Spleen (tissue), 13 donors: ENCODE measurements at places on chromosomes 4 and X. TPM values are rescaled to one million over a fixed set of nuclear protein-coding genes. Genes with fewer than 3 reads are reported as not detected.
A peak's percentile ranks its signal among the peaks of the same experiment; 100 is the strongest.

- DNase-seq = peak; percentile 54
Measured at GRCh38 chrX:53263597-53264094, 17.7 kb downstream of the IQSEC2 start.

DNA sequence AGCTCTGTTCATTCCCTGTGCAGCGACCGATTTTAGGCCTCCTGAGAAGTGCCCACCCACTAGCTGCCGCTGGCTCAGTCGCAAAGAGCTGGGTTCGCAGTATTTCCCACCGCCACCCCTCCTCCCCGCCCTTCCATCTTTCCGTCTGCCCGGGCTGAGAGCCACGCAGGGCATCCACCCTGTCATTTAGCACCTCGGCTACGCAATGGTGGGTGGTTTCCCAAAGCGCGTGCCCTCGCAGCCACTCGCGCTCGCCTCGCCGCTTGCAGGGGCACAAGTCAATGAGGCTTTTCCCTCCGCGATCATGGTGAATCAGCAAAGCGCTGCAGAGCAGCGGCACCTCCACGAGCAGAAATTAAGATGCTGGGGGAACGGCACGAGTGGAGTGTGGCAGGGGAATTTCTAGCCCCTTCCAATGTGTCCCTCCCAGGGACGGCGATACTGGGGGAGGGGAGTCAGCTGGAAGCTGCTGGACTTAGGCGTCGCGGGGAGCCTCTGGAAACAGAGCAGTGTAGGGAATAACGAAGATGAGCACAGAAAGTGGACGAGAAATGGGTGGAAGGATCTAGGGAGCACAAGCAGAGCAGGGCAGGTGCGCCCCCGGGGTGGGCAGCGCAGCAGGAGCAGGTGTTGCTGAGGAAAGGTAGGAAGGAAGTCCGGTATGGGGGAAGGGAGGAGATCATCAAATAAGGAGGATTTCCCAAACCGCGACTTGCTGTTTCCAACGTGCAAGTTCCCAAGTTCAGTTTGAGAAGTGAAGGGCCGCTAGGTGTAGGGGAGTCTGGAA lies 2.4 kb upstream of the PTCHD1 start:
- DNase-seq = peak; percentile 56

Gene F8A3
- total RNA-seq = 26.4 TPM

- DNase-seq = no peak
Measured at GRCh38 chrX:131288738-131289511, at the start of gene IGSF1. TSS of gene IGSF1 (minus strand) at chrX:131289306. CDS start at chrX:131286674, 2,632 bp downstream.

DNA sequence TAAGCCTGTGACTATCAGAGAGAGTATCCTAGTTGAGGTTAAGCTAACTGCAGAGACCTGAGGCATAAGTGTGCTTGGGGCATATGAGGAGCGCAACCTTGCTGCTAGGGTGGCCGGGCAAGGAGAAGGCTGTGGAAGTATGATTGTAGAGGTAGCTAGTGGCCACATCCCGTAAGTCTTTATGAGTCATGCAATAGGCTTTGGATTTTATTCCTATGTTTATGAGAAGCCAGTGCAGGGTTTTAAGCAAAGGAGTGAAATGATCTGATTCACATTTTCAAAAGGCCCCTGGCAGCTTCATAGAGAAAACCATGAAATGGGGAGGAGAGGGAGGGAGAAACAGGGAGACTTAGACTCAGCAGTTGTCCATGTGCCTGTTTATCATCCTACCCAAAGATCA lies 92.1 kb upstream of the WDFY3 start:
- DNase-seq = no peak

Gene ATP8A1
- total RNA-seq = 49.4 TPM

Gene DDIT4L
- total RNA-seq = 0.43 TPM
